Neural progenitor cell (in vitro differentiated cells): ENCODE measurements at places on chromosomes 7 and 10. TPM values are rescaled to one million over a fixed set of nuclear protein-coding genes. Genes with fewer than 3 reads are reported as not detected.

OR9A4 gene
- total RNA-seq, result 0.07 TPM in 1 of 2 replicates, not detected in the other

AASS gene
- total RNA-seq, result 185 and 264 TPM in 2 replicates

DNA sequence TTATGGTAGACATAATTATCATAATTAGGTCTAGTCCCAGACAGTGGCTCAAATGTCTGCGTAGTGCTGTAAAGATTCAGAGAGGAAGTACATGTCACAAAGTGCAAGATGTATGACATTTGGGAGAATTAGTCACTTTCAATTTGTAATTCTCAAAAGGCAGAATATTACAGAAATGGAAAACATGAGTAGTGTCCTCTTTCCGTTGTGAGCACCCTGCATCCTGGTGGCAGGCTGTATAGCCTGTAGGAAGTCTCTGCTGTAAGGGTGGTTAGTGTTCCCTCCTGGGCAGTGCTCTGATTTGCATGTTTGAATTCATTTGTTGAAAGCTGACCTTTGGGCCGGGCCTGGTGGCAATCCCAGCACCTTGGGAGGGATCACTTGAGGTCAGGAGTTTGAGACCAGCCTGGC lies 17.0 kb downstream of the CDK14 start:
- no peak overlapping the region for H3K27ac ChIP-seq
- H3K4me1 ChIP-seq, result peaks cover 21% of the 10 kb centered on the region
- H3K27me3 ChIP-seq, result no peaks in the 10 kb centered on the region
- H3K36me3 ChIP-seq, result no peaks in the 10 kb centered on the region
- H3K4me3 ChIP-seq, result no peak overlapping the region
- no peak for DNase-seq

GRCh38 chr7:133836666-133837065 lies 290.5 kb upstream of the LRGUK start:
- H3K27me3 ChIP-seq, result no peaks in the 10 kb centered on the region
- H3K27ac ChIP-seq, result no peak overlapping the region
- H3K36me3 ChIP-seq, result no peaks in the 10 kb centered on the region
- no peak for DNase-seq
- no peak overlapping the region for H3K4me3 ChIP-seq

CLDN3 gene
- 1.6 and 14.2 TPM in 2 replicates for total RNA-seq

- DNase-seq, result no peak
- no peak overlapping the region for H3K4me3 ChIP-seq
- no peak overlapping the region for H3K27ac ChIP-seq
- H3K36me3 ChIP-seq, result no peaks in the 10 kb centered on the region
Observed at GRCh38 chr7:6277476-6277875, 5.1 kb upstream of the CYTH3 start.

GRCh38 chr10:62456611-62457101 lies 82.5 kb downstream of the ZNF365 start:
- no peaks in the 10 kb centered on the region for H3K27me3 ChIP-seq
- H3K27ac ChIP-seq, result no peak overlapping the region
- H3K4me3 ChIP-seq, result no peak overlapping the region
- DNase-seq, result no peak

TFPI2 gene
- total RNA-seq, result 1.5 and 5.8 TPM in 2 replicates

- H3K36me3 ChIP-seq, result no peaks in the 10 kb centered on the region
- DNase-seq, result no peak
- H3K4me1 ChIP-seq, result no peaks in the 10 kb centered on the region
- no peak overlapping the region for H3K27ac ChIP-seq
- no peak overlapping the region for H3K4me3 ChIP-seq
Observed at GRCh38 chr7:95601316-95601715, 5.0 kb upstream of the PDK4 start.

SNCG gene
- not detected in 2 replicates for total RNA-seq

GRCh38 chr7:128178611-128179010 lies 62.5 kb upstream of the LEP start:
- H3K4me1 ChIP-seq, result peaks cover 2% of the 10 kb centered on the region
- H3K27ac ChIP-seq, result no peak overlapping the region
- no peak for DNase-seq
- no peaks in the 10 kb centered on the region for H3K36me3 ChIP-seq
- H3K4me3 ChIP-seq, result no peak overlapping the region

GRCh38 chr10:46992803-46993561 lies 81.8 kb downstream of the PTPN20 start:
- H3K27ac ChIP-seq, result no peak overlapping the region
- no peaks in the 10 kb centered on the region for H3K4me1 ChIP-seq
- no peaks in the 10 kb centered on the region for H3K36me3 ChIP-seq
- H3K27me3 ChIP-seq, result no peaks in the 10 kb centered on the region
- peak; percentile 42 for DNase-seq

- H3K4me3 ChIP-seq, result no peak overlapping the region
- H3K4me1 ChIP-seq, result peaks cover 2% of the 10 kb centered on the region
- H3K36me3 ChIP-seq, result no peaks in the 10 kb centered on the region
- H3K27me3 ChIP-seq, result no peaks in the 10 kb centered on the region
- no peak overlapping the region for H3K27ac ChIP-seq
- no peak for DNase-seq
Observed at GRCh38 chr7:135164357-135165061, 6.0 kb downstream of the CYREN start.

PDZD7 gene
- 0.25 TPM in 1 of 2 replicates, not detected in the other for total RNA-seq

GRCh38 chr10:115052728-115053127 lies 40.4 kb upstream of the ATRNL1 start:
- DNase-seq, result no peak
- no peaks in the 10 kb centered on the region for H3K36me3 ChIP-seq
- no peak overlapping the region for H3K27ac ChIP-seq
- H3K4me1 ChIP-seq, result peaks cover 17% of the 10 kb centered on the region
- no peaks in the 10 kb centered on the region for H3K27me3 ChIP-seq
- no peak overlapping the region for H3K4me3 ChIP-seq

FAM241B gene
- 2.6 and 4.6 TPM in 2 replicates for total RNA-seq

DNA sequence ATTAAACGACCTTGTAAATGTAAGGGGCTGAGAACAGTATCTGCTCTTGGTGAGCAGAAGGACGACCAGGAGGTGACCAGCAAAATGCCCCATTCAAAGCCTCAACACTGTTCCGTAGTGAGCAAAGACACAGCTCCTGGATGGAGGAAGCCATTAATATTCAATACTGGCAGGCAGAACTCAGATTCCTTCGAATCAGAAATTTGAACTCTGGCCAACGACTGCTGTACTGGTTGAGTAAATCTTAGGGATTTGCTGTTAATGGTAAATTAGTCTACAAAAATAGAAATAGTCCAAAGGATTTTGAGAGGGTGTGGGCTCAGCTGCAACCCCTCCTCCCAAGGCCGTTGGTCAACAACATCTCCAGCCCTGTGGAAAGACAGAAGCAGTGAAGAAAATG lies 130.5 kb upstream of the PFKP start:
- H3K36me3 ChIP-seq, result no peaks in the 10 kb centered on the region
- no peak overlapping the region for H3K4me3 ChIP-seq
- H3K4me1 ChIP-seq, result peaks cover 11% of the 10 kb centered on the region
- H3K27ac ChIP-seq, result no peak overlapping the region
- DNase-seq, result no peak
- H3K27me3 ChIP-seq, result no peaks in the 10 kb centered on the region

DNA sequence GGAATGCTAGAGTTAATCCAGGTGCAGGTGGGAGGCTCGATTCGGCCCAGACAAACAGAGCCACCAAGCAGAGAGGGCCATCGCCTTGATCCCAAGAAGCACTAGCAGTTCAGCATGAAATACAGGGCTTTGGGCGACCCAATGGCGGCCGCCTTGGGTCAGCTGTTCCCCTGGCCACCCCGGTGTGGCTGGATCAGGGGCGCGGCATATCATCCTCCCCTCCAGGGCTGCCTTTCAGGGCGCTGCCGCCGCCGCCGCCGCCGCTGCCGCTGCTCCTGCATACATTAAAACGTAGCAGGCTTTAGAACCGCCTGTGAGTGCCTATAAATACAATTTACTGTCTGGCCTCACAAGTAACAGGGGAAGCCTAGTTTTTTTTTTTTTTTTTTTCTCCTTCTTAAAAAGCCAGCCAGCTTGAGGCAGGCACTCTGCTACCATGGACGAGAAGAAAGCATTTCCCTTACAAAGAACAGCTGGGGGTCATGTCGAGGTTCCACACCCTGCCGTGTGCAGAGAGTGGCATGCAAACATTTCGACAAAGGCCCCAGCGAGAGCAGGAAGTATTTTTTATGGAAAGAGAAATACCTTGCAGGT lies 57.7 kb upstream of the EFCAB10 start:
- H3K4me3 ChIP-seq, result peak overlapping the region; percentile 45
- DNase-seq, result peak; percentile 75
- H3K36me3 ChIP-seq, result no peaks in the 10 kb centered on the region
- H3K4me1 ChIP-seq, result peaks cover 46% of the 10 kb centered on the region
- H3K27me3 ChIP-seq, result peaks cover 4% of the 10 kb centered on the region
- no peak overlapping the region for H3K27ac ChIP-seq

DNA sequence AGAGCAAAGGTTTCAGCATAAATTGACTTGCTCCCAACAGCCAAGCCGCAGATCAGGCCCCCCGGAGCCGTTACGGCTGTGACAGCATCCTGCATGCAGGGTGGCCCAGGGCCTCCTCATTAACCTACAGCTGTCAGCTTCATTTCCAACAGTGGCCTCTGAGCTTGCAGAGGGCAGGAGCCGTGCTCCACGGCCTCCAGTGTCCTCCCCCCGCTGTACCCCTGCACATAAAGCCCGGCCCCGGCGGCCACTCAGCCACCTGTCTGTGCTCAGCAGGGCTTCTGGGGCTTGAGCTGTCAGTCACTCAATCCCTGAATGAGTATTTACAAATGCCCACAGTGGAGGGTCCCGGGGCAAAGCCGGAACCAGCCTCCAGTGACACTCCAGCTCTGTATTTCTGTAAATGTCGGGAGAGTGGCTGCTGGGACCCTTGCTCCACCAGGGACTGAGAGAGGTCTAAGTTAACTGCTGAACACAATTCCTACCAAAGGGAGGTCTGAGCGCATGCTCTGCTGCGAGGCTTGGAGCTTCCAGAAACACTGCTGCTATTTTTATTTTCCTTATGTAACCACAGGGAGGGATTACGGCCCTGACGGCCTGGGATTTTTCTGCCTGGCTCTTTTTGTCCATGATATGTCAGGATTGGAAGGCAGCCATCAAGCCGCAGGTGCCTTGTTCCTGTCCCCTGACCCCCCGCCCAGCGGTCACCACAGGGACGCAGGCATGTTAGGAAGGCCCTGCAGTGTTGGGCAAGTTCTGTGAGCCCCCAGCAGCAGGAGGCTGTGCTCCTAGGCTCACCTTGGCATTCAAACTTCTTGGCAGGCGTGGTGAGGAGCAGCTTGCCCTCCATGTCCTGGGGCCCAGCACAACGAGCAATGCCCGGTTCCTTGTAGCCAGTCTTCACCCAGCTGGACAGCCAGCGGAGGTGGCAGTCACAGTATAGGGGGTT lies 165.0 kb downstream of the SLIT1 start:
- no peak overlapping the region for H3K4me3 ChIP-seq
- peak; percentile 89 for DNase-seq
- H3K27me3 ChIP-seq, result no peaks in the 10 kb centered on the region

DNA sequence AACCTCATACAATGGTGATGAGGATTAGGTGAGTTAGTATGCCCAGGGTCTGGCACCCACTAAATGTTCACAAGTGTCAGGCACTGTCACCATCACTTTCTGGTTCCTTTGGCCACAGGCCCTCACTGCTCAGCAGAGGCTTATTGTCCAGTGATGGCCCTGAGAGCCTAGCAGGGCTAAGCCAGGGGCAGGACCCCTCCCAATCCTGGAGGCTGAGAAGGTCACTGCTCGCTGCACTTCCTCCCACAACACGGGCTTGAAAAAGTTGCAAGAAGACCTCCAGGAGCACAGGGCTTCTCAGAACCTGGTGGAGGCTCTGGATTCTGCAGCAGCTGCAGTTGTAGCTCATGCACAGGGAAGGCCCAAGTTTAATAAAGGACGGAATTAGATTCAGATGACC lies 48.1 kb downstream of the DRGX start:
- no peak overlapping the region for H3K4me3 ChIP-seq
- no peaks in the 10 kb centered on the region for H3K4me1 ChIP-seq
- no peak overlapping the region for H3K27ac ChIP-seq
- DNase-seq, result no peak
- no peaks in the 10 kb centered on the region for H3K27me3 ChIP-seq
- H3K36me3 ChIP-seq, result no peaks in the 10 kb centered on the region

- H3K4me3 ChIP-seq, result no peak overlapping the region
- H3K36me3 ChIP-seq, result no peaks in the 10 kb centered on the region
- no peaks in the 10 kb centered on the region for H3K27me3 ChIP-seq
Observed at GRCh38 chr10:124520558-124521428, 59.2 kb downstream of the LHPP start.

SPDYE8 gene
- not detected in 2 replicates for total RNA-seq

DNA sequence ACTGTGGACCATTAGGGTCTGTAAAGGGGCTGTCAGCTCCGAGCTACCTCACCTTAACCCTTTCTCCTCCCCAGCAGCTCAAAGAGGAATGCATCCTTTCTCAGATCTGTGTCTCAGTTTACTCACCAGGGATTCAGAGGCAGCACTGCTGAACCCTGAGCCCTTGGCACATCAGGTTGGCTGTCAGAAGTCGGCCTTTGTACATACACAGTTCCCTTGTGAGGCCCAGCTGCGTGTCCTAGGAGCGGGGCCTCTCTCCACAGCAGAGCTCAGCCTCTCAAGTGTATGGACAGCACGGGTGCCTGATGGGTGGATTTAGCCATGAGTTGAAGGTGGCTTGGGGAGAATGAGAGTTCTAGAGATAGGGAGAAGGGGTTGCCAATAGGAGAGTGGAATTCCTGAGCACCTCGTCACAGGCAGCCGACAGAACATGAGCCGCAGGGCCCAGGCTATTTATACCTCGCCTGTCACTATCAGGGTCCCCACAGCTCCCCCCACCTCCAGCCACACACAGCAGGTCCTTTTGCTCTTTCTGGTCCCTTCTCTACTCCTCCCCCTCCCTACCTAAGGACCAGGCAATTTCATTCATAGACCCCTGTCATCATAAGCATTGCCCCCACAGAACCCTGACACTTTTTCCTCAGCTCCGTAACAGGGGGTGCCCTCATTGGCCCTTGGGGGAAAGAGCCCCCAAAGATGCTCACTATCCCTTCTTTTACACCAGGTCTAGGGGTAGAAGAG lies 2.1 kb upstream of the FLNC start:
- no peak overlapping the region for H3K4me3 ChIP-seq
- H3K27ac ChIP-seq, result peak overlapping the region; percentile 18
- peaks cover 47% of the 10 kb centered on the region for H3K4me1 ChIP-seq

DNA sequence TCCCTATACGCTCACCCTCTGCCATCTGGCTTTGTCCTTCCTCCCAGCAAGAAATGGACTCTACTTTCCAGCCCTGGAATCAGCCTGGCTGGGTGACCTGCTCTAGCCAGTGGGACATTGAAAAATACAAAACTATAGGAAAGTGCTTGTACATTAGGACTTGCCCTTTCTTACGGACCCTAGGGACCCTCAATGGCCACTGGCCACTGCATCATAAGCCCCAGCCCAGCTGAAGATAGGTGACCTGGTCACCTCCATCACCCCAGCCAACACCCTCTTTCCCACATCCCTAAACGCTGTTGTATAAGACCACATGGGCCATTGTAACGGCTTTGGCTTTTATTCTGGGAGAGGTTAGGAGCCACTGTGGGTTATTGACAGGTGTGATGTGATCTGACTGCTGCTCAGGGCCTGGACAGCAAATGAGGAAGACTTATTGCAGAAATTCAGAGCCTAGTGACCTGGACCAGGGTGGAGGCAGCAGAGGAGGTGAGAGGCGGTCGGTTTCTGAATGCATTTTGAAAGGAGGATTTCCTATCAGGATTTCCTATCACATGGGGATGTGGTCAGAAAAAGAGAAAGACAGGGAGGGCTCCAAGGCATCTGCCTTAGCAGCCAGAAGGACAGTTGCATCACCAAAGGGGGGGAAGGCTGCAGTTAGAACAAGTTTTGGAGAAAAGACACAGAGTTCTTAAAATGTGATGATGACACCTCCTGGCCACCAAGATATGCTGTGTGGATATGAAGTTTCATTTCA lies 2.2 kb upstream of the LMBR1 start:
- DNase-seq, result no peak
- no peak overlapping the region for H3K4me3 ChIP-seq
- peaks cover 6% of the 10 kb centered on the region for H3K4me1 ChIP-seq
- no peaks in the 10 kb centered on the region for H3K27me3 ChIP-seq

- H3K4me3 ChIP-seq, result no peak overlapping the region
- H3K27ac ChIP-seq, result no peak overlapping the region
- no peaks in the 10 kb centered on the region for H3K27me3 ChIP-seq
- no peak for DNase-seq
Observed at GRCh38 chr7:29115753-29116152, 30.6 kb downstream of the CPVL start.
